Activated CD4-positive, alpha-beta T cell treated with anti-CD3 and anti-CD28 coated beads, Interleukin-2, Interleukin-6, amounts not matched to agents 100 ng/mL and 50 ng/mL, durations not matched to agents 16 hours and 8 hours (primary cell): ENCODE measurements at places on chromosomes 11 and 22.

DNA sequence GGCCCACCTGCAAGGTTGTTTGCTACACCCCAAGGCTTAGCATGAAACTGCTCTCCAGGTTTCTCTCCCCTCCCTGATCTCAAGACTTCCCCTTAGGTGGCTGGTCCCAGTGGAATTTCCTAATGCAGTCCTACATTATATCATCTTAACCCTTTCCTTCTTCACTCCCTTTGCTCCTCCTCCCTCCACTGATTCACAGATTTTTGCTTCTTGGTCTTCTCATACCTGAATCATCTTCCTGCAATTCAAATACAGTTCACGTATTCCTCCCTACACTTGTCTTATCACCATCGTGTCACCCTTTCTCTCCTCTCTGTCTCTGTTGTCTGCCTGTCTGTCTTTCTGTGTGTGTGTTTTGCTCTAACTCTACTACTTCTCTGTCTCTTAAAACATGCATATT lies 17.0 kb downstream of the MMP10 start:
- DNase-seq, result no peak

DNA sequence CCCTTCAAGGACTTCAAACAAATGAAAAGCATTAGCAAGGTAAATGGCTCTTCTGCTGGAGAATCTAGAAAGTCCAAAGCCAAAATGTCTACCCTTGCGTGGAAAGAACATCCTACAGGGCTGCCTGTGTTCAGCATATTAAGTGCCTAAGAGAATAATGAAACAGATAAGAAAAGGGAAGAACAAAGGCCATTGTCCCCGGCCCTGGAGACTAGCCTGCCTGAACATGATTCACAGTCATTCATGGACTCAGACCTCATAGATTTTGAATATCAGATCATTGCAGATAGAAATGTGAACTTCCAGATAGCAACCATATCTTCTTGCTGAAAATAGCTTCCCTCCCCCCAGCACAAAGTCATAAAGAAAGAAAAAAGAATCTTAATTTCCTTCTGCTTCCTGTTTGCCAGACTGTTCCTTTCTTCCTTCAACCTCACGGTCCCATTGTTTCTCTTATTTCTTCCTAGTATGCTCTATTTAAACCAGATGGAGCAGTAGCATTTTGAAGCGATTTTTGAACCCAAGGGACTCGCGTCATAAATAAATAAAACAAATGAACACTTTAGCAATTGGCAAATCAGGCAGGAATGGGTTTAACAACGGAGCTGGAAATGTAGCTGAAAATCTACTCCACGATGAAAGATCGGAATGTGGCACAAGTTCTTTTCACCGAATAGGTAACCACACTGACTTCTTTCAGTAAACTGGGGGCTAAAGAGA lies 408.2 kb upstream of the CCDC90B start:
- DNase-seq, result no peak

GRCh38 chr11:35260342-35260985 lies 121.5 kb downstream of the CD44 start:
- DNase-seq, result no peak

- no peak for DNase-seq
Measured at GRCh38 chr11:78251083-78251775, 62.5 kb downstream of the USP35 start.

DNA sequence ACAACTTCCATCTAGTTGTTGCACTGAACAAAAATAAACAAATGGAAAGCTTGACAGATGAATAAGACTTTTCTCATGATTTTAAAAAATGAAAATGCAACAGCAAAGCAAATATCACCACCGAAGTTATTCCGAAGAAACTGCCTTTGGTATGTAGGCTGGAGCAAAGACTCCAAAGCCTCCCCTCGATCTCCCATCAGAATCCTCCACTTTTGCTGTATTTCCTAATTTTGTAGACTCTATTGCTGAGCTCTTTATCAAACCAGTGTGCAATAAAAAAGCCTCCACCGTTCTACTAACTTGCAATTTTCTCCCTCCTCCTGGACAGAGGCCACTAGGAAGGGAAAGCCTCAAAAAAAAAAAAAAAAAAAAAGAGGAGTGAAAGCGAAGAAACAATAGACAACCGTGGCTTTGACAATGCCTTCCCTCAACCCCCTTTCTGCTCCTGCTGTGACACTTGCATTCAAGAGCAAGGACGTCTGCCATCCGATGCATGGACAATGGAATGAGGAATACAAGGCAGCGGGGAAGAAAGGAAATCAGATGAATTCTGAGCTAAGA lies 190.9 kb upstream of the BLID start:
- DNase-seq, result no peak

GRCh38 chr11:104343578-104343977 lies 179.6 kb upstream of the PDGFD start:
- DNase-seq, result peak; percentile 3

- DNase-seq, result no peak
Measured at GRCh38 chr22:39224550-39224949, 20.2 kb downstream of the PDGFB start.

DNA sequence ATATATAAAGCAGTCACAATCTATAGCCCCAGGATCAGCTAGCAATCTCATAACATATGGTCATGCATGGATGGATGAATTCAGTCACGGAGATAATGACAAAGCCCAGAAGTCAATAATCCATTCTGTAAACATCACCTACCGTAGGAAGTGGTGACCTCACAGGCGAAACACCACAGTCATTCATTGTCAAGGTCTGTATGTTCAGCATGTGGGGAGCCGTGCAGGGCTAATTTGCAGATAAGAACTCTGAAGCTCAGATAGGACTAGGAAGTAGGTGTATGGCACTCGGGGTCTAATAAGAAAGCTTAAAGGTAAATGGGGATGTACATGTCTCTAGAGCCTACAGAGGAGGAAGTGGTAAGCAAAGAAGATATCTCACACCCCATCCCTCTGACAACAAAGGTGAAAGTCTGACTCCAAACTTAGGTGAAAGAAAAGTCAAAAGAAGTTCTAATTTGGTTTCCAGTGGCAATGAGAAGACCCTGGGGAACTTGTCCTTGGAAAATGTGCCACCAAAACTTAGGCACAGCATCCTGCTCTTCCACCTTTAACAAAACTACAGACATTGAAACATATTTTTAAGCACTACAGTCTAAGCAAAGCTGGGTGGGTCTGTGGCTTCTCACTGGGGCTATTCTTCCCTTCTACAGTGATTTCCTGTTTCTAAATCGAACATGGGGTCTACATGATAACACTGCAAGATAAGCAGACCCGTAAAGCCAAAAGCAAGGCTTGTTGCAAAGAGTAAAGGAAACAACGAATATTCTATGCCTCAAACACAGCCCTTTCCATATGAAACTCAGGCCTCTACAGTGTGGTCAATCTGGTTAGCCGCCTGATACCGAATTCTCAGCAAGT lies 5.2 kb downstream of the CRTAM start:
- DNase-seq, result no peak

- DNase-seq, result no peak
Measured at GRCh38 chr11:61621917-61622585, 41.2 kb upstream of the SYT7 start.

GRCh38 chr22:27662359-27663301 lies 138.9 kb downstream of the MN1 start:
- no peak for DNase-seq

- DNase-seq, result no peak
Measured at GRCh38 chr22:49956914-49957825, 3.4 kb upstream of the PIM3 start.

DNA sequence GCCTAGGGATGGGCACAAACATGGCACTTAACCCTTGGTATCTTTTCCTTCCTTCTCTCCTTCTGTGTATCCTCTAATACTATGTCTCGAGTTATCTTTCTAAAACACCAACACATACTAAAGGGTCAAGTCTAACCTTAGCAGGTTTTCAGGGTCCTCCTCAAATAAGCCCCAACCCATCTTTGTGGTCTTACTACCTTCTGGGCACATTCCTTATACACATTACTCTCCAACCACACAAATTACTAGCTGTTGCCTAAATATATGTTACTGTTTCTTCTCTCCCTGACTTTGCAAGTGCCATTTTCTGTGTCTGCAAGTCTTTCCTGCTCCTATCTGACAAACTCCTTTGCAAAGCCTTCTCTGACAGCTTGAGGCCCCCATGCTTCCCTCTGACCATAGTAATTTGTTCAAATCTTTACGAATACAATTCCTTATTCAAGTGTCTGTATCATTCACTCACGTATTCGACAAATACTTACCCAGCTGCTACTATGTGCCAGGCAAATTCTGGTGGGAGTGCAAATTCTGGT lies 15.8 kb upstream of the NUP160 start:
- DNase-seq, result no peak

GRCh38 chr22:44765571-44766285 lies 13.4 kb downstream of the ARHGAP8 start:
- no peak for DNase-seq

GRCh38 chr11:133835593-133836548 lies 9.4 kb downstream of the SPATA19 start:
- no peak for DNase-seq

- DNase-seq, result peak; percentile 42
Measured at GRCh38 chr11:125990244-125990643, 44.4 kb downstream of the VSIG10L2 start.

DNA sequence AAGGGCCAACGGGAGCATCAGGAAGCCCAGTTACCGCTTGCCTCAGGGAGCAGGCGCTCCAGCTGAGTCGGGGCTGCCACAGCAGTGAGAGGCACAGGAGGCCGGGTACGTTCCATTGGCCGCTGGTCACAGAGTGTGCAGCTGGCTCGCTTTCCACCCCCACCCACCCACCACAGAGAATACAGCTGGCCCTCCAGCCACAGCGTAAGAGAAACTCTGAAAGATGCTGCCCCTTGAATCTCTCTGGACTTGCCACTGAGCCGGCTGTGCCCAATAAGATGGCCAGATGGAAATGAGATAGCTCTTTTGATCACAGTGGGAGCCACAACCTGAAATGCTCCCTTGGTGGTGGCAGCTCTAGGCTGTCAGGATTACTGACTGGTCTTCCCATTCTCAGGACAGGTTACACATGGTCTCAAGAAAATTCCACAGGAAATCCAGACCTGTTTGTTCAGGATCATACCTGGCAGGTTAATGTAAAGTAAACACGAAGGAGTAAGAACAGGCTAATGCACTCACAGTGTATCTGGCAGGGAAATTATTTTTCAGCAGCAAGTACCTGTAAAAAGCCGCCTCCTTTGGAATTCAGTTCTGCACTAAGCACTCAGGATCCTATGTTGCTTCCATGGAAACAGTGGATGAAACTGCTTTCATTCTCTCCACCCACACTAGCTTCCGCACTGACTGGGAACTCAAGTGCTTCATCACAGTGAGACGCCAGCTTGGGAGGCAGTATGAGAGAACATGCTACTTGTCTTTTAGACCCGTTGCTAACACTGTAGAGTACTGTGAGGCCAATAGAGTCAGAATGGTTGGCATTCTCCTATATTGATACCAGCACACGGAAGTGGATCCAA lies 16.5 kb downstream of the SIAE start:
- no peak for DNase-seq

DNA sequence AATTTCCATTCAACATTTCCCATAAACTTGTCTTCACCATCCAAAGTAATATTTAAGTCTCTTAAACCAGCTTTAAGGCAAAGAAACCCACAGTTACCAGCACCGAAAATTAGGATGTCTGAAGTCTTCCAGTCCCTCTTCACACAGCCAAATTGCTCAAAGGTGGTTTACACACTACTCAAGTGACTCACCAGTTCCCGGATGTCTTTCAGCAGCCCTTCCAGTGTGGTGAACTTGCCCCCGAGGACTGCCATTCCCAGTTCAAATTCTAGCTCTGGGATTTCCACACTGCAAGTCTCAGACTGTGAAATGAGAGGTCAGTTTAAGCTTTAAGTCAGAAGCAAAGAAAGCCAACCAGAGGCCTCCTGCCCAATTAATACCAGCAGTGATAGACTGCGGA lies 5.1 kb downstream of the ZPR1 start:
- peak; percentile 70 for DNase-seq

GRCh38 chr11:115924744-115925567 lies 420.7 kb upstream of the CADM1 start:
- DNase-seq, result peak; percentile 86

GRCh38 chr22:30005213-30005857 lies 74.9 kb upstream of the HORMAD2 start:
- DNase-seq, result peak; percentile 71

GRCh38 chr11:69076129-69076791 lies 27.5 kb downstream of the TPCN2 start:
- no peak for DNase-seq

DNA sequence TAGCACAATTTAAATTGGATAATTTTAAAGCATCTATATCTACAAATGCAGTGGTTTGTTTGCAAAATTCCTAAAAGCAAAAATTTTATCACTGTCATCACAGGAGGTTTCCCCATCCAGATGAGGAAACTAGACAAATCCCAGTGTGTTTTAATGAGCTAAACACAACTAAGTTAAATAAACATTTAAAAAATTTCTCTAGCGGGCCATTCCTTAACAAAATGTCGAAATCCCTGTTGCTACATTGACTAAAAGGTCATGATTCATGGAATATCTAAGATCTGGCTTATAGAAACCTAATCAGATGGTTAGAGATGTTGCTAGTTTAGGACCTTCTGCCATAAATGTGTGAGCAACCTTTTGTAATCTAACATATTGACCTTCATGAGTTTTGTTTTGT lies 107.3 kb upstream of the BDNF start:
- no peak for DNase-seq

- no peak for DNase-seq
Measured at GRCh38 chr11:1817000-1817399, 17.8 kb upstream of the SYT8 start.

DNA sequence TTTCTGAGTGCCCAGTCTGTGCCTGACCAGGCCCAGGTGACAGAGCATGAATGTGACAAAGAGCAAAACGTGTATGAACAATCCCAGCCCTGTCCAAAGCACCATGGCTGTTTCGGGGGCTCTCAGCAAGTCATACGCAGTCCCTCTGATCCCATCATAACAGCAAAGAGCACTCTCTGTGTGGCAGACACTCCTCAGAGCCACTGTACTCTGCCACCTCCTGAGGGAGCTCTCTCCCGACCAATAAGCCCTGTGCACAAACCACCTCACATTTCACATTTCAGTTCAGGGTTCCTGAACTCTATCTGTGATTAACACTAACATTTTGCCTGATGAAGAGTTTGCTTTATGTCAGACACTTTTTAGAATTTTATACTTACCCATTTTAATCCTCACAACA lies 6.6 kb downstream of the DGCR2 start:
- no peak for DNase-seq

GRCh38 chr22:41659941-41660340 lies 28.7 kb downstream of the SNU13 start:
- DNase-seq, result no peak

GRCh38 chr11:3147257-3147619 lies 17.9 kb downstream of the OSBPL5 start:
- no peak for DNase-seq

DNA sequence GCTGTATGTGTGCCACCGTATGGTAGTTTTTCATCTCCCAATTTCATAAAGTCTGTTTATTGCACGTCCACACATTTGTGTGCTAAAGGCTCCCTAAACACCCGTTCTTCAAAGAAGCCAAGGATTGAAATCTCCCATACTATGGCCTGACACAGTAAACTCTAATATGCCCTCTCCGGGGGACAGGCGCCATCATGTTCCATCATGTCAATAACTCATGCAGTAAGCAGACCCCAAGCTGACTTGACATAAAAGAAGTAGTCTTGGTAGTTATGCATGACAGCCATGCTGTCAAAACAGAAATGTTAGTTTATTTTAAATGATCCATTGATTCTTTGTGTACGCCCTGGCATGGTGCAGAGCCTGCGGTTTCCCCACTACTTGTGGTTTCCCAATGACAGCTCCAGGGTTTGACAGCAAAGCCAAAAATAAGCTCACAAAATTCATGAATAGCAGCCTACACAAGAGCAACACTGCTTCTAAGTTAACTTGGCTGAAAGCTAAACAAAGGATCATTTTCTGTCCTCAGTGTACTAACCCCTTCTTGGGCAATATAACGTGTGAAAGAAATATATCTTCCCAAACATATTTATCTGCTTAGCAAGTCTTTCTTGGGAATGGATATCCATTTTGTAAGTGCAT lies 56.5 kb upstream of the CABP7 start:
- no peak for DNase-seq
